ENCODE measurements at places on chromosomes 1 and 21.
A peak's percentile ranks its signal among the peaks of the same experiment; 100 is the strongest.

- no peak for DNase-seq
These were observed 33.1 kb downstream of the NPHP4 start for GRCh38 chr1:5959087-5959486.

DNA sequence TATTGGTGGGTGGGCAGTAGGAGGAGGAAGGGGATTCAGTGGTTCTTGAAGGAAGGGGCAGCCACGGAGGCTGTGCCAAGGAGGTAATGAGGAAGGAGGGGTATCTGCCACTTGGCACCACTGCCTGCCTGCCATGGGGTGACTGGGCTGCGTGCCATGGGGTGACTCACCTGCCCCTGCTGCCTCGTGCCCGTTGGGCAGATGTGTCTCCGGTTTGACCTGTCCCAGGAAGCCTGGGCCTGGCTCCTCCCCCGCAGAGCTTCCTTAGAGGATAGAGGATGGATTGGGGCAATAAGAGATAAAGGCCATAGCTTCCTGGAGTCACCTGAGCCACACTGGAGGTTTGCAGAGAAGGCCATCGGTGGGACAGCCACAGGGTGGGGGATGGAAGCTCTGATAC is 1.7 kb downstream of the PADI3 start:
- DNase-seq = no peak

DNA sequence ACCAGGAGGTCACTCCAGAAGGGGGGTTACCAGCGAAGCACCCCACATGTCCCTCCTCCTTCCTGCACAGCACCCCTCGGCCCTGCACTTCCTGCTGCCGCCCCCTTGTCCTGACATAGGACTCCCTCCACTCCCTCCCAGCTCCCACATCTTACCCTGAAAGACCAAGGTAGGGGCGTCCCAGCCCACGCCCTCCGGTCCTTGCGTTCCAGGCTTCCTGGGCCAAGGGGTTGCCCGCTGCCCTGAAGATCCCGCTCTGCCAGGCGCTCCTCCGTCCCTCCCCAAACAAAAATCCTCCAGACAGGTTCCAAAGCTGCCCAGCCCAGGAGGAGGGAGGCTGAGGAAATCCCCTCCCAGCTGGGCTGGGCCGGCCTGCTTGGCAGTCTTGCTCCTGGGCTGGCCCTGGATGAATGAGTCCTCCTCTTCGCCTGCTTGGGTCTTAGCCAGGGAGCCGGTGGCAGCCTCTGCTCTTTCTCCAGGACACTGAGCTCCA is at the start of gene RHBDL2:
Gene RHBDL2, minus strand, starts transcription at position 304 of the 493 bp plus-strand sequence. CDS start 22,618 bp downstream, outside the sequence.
- no peak for DNase-seq

DNA sequence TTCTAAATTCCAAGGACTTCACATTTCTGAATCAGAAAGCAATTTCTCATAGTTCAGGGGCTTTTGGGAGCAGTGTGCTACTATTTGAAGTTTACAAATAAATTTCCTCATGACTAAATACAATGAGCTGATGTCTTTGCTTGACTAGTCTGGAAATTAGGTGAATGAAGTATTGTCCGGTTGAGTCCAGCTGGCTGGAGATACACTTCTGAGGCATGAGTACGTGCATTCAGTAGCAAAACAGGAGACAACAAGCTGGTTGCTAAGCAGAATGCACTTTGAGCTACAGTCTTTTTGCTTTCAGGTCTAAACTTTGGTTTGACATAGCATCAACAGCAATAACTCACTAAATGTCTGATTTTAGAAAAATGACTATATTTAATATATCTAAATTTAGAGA is 27.1 kb downstream of the ZNHIT6 start:
- DNase-seq = no peak

- DNase-seq = no peak
These were observed 20.4 kb downstream of the KCNH1 start for GRCh38 chr1:211113566-211113965.

DNA sequence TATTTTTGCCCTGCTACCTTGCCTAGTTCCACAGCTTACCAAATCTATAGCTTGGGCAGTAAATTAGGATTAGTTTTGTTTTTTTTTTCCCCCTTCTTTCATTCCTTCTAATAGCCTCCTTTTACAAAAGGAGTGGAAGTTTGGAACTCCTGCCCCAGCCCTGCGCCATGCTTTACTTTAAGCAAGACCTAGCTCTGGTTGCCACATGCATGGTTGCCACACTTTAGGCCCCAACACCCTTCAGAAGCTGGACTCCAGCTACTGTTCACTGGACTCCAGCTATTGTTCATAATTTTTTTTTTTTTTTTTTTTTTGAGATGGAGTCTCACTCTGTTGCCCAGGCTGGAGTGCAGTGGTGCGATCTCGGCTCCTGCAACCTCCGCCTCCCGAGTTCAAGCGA is 115.8 kb downstream of the NR5A2 start:
- no peak for DNase-seq

DNA sequence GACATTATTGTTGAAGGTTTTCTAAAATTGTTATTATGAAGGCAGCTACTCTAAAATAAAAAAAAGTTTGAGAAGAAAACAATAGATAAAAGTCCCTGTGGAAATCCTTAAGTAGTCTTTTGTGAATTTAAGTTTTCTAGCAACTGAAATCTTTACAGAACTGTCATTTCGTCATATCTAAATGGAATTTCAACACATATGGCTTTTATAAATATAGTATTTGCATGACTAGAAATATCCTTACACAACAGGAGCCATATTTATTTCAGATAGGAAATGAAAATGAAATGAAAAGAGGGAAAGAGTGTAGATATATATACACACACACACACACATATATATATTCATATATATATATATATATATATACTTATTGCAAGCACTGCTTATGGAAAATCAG is 204.7 kb upstream of the RGS18 start:
- DNase-seq = no peak

DNA sequence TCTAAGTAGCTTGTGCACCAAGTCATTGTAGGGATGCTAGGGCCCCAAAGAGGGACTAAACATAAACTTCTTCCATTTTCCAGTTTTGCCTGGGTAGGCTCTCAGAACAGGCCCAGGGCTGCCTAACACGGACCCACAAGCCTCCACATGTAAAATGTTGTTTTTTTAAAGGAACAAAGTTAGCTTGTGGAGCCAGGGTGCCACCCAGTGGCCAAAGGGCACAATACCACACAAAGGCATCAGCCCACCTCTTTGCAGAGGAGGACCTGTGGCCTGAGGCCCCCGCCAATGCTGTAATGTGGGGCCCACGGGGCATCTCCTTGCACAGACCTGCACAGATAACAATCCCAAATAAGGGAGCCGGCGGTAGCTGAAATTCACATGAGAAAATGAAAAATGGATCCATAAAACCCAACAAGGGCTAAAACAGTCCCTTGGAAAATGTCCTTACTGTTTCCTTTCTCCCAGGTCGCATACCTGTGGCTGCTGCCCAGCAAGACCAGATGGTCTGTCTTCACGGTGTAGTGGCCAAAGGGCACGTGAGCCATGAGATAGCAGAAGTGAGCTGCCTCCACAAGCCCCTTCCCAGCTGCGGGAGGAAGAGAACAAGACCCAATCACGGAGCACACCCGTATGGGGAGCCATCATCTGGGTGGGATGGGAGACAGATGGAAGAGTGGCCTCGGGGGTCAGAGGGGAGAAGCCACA is 23.8 kb downstream of the SEC16B start:
- DNase-seq = no peak

DNA sequence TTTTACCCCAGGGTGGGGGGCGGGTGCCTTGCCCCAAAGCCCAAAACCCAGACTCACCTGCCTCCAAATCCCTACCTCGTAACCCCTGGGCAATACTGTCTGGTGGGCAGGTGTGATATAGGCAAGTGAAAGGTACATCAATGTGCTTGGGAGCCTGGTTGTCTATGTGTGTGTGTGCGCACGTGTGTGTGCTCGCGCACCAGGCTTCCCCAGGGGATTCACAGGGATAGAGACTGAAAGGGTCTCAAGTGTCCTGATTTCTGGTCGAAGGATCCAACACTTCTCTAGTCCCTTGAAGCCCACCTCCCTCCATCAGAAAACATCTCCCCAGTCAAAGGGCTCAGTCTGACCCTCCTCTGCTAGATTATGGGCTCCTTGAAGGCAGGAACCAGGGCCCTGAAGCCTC is 28.9 kb upstream of the EPB41 start:
- DNase-seq = no peak

DNA sequence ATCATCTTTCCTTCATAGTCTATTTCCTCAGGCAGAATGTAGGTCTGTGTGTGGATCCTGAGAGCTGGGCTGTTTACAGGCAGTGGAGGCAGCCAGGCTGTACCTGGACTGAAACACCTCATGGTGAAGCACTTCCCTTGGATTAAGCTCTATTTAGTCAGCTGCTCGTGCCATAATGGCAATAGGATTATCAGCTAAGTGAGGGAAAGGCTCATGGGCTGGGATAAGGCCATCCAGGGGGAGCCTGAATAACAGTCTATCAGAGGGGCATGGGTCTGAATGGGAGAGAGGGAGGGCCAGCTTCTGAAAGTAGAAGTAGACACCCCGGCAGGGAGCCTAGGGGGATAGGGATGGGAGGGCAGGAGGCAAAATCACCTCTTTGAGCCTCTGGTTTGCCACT is 8.3 kb downstream of the RNASEL start:
- DNase-seq = no peak

GRCh38 chr1:246107516-246108277 is 399.4 kb downstream of the SMYD3 start:
- DNase-seq = no peak

GRCh38 chr1:30028283-30028682 is 695.1 kb downstream of the MATN1 start:
- DNase-seq = no peak

DNA sequence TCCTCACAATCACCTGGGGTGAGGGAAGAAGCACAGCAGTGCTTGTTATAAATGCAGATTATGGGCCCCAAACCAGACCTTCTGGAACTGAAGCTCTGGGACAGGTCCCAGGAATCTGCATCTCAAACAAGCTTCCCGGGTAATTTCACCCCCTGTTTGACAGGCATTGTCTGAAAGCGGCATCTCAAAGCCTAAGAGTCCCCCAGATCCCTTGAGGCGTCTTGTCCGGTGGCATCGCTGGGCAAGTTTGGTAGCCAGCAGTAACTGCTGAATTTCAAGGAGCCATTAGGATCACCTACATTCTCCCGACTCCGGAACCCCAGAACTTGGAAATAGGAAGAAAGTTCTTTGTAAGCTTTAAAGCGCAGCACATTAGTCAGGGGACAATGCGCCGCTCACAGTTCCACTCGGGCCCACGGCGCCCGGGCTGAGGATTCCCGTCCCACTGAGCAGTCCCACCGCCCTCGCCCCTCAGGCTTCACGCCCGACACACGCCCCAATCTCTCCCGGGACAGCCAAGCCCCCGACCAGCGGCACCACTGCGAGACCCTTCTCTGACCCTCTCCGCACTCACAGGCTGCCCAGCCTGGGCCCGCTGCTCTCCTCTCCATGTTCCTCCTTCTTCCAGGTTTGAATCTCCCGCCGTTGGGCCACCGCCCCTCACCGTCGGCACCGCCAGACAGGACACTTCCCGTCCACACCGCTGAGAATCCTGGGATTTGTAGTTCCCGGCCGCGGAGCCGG is at the start of gene IQGAP3:
Gene IQGAP3, minus strand, starts transcription at position 647 of the 744 bp plus-strand sequence. Its CDS starts 36 bp downstream, at position 611.
- peak; percentile 70 for DNase-seq

- DNase-seq = no peak
These were observed 72.1 kb downstream of the NEK7 start for GRCh38 chr1:198228925-198229324.

DNA sequence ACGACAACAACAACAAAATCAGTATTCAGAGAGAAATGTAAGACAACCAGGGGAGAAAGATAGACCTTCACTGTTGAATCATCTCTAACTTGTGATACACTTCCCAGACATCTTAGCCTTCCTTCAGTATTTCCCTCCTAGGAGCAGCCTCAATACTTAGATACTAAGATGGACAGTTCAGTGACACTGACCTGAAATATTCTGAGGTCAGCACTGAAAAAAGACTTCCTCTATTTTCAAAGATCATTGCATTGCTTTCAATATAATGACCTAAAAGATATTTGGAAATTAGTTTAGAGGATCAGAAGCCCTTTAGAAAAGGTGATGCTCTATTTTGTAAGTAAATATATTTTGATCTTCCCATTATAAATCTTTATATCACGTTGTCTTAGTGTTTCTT is 101.0 kb downstream of the MRPL39 start:
- no peak for DNase-seq

DNA sequence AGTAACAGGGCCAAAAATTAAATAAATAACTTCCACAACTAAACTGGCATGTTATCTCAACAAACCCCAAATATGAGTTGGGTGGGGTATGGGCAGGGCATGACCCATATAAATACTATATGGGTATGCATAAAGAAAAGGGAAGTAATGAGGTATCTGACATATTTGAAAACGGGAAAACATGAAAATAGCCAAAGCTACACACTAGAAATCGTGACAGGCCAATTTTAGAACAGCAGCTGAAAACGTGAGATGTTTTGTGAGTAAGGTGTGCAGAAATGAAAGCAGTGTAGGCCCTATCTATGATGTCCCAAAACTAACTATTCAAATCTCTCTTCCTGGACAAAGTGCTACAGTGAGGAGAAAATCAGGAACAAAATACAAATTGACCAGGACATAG is 537.9 kb upstream of the NR5A2 start:
- DNase-seq = no peak

- peak; percentile 86 for DNase-seq
These were observed 20.9 kb upstream of the ZNF678 start for GRCh38 chr1:227542153-227543120.

GRCh38 chr1:167209044-167209443 is 11.6 kb upstream of the POU2F1 start:
- no peak for DNase-seq

DNA sequence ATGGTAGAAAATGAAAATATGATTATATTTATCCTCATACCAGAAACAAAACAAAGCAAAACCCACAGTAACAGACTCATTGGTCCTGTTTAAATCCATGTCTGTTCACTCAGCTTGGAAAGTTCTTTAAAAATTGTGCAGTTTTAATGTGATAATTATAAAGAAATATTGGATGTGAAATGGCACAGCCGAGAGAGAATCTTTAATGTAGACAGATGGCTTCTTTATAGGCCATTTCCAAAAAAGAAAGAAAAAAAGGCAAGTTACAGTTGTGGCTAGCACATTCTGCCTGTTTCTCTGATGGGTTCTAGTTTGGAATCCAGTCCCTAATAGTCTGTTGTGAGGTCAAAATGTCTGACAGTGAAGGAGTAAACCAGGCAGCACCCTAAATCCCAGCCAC is 62.0 kb downstream of the SH3BGR start:
- no peak for DNase-seq

GRCh38 chr21:43810505-43811261 is 21.3 kb downstream of the RRP1 start:
- peak; percentile 85 for DNase-seq

DNA sequence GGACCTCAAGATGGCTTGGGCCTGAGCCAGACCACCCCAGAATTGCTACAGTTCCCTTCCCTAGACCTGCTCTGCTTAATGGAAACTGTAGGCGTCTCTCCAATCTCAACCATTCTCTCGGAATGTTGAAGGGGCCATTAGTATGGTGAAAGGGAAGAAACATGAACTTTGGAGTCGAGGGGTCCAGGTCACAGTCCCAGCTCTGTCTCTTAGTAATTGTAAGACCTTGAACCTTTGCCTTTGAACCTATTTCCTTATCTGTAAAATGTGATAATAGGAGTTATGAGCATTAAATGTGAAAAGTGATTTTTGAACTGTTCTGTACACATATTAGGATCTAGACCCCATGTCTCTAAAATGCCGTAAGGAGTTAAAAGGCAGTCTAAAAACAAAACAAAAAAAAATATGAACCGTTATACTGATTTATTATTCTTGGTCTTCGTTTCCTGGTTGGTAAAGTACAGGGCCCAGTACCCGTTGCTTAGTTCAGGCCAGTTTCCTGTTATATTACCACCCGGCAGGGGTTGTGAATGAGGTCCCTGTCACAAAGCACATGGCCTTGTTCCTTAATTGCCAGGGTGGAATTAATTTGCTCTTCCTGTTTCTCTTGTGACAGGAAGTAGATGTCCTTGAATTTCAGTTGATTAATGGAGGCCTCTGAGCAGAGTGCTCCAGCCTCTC is 42.3 kb downstream of the TCEANC2 start:
- no peak for DNase-seq

All from CD4-positive, alpha-beta memory T cell (primary cell).